Stimulated activated CD8-positive, alpha-beta memory T cell treated with anti-CD3 and anti-CD28 coated beads, Interleukin-4, amount 100 ng/mL, for 4 hours (primary cell): ENCODE measurements at places on chromosomes 16 and 17.

DNA sequence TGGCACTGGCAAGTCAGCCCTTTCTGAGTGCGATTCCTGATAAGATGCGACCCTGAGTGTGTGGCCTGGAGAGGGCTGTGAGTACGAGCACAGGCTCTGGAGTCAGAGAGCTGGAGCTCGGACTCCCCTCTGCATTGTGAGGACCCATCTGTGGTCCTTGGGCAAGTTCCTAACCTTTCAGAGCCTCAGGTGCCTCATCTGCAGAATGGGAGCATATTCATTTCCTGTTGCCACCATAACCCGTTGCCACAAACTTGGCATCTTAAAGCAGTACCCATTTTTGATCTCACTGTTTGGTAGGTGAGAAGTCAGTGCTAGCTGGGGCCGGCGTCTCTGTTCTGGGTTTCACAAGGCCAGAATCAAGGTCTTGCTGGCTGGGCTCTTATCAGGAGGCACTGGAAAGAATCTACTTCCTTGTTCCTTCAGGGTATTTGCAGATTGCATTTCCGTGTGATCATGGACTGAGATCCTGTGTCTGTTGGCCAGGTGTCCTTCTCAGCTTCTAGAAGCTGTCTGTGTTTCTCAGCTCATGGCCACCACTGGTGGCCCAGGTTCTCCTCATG is 20.2 kb downstream of the KNOP1 start:
- DNase-seq, result no peak

DNA sequence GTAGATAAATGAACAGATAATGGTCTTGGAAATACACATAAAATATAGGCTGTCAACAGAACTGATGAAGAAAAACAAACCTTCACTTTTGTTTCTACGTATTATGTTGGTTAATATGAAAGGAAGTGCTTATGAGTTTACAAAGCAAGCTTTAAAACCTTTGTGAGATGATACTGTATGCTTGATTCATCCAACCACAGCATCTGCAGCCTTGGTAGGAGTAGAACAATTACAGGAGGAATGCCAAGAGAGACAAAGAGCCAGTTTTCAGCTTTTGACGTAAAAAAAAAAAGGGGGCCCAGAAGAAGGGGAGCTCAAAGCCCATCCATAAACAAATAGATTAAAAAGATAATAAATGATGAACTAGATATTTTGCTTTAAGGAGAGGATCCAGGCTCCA is 13.3 kb downstream of the FAM20A start:
- DNase-seq, result no peak

DNA sequence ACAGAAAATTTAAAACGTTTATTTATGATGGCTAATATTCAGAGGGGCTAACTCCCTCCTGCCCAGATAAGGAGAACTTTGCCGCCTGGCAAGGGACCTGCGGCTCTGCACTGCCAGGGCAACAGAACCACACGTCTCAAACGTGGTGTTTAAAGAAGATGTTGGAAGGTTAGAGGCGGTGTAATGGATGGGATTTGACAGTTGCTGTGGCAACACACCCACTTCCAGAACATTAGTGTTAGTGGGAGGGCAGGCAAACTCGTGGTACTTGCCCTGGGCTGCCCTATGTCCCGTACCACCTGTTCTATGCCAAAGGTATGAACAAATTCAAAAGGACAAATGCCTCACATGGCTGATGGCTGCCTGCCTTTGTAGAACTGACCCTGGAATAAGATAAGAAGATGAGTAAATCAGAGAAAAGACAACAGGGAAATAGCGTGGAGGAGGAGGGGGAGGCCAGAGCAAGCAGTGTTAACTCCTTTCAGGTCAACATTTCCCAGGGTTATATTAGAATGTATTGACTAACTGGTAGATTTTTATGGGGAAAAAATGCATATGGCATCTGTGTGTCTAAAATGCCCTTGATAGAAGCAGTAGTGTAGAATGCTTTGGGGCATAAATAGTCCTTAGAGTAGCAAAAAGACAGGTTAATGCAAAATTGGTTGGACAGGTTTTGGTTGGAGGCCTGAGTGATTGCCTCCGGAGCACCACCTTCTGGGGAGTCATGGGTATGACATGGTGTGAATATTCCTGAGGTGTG is 30.8 kb downstream of the HLF start:
- DNase-seq, result no peak

DNA sequence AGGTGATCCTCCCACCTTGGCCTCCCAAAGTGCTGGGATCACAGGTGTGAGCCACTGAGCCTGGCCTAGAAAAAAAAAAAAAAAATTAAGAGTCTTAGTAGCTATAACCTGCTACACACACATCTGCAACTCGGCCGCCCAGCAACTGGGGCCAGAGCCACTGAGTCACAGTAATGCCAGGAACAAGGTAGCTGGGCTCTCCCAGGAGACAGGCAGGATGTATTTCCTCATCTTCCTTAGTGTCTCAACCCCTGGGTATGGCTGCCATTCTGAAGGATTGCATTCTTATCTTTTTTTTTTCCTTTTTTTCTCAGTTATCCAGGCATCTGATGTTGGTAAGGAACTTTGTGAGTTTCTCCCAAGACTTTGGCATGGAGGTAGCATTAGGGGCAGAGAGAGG is 7.1 kb upstream of the PSMD3 start:
- no peak for DNase-seq

GRCh38 chr17:11996722-11997146 is 541 bp downstream of the ZNF18 start:
- DNase-seq, result no peak

DNA sequence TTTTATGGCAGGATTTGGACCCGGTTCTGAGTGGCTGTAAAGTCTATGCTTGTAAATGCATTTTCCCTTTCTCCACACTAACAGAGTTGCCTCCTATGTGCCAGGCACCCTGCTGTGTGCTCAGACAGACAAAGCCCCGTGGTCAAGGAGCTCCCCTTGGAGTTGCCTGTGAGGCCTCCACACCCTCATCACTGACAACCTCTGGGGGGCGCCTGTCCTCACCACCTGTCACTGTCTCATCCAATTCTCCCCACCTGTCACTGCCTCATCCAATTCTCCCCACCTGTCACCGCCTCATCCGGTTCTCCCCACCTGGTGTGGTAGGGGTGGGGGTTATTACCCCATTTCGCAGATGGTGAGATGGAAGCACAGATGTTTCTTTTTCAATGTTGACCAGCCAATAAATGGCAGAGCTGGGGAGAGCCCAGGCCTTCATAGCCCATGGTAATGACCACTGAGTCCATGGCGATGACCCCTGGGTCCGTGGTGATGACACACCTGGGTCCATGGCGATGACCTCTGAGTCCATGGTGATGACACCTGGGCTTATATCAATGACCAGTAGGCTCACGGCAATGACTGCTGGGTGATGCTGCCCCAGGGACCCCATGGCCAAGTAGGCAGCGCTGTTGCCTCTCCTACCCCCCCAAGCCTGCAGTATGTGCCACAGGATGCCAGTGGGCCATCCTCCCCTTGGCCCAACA is 150.1 kb downstream of the IRF8 start:
- no peak for DNase-seq

- no peak for DNase-seq
Measured at GRCh38 chr17:13387952-13388351, 213.8 kb downstream of the HS3ST3A1 start.

DNA sequence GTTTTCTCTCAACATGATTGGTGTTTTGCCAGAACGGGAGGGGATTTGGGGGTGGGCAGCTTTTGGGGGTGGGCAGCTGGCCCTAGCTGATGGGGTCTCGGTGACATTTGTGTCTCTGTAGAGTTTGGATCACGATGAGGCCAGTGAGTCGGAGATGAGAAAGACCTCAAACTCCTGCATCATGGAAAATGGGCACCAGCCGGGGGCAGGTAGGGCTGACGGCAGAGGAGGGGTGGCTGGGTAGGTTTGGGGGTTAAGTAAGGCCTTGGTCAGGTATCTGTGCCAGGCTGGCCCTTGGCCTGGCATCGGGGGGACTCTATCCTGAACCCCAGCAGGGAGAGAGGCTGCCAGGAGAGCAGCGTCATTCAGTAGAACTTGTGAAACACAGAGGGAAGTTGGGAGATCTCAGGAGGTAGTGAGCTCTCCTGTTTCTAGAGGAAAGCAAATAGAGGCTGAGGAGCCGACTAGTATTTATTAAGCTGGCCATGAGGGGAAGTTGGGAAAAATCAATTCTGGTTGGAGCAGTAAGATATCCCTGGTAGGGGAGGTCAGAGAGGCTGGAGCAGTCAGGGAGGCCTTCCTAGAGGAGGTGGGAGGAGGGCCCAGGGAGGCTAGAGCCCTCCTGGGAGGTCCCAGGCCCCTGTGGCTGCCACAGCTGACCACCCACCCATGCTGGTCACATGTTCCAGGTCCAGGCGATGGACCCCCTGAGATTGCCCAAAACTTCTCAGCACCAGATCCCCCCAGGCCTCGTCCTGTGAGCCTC is 8.1 kb downstream of the SMTNL2 start:
- no peak for DNase-seq

GRCh38 chr16:84750575-84750974 is 50.8 kb downstream of the USP10 start:
- DNase-seq, result no peak

DNA sequence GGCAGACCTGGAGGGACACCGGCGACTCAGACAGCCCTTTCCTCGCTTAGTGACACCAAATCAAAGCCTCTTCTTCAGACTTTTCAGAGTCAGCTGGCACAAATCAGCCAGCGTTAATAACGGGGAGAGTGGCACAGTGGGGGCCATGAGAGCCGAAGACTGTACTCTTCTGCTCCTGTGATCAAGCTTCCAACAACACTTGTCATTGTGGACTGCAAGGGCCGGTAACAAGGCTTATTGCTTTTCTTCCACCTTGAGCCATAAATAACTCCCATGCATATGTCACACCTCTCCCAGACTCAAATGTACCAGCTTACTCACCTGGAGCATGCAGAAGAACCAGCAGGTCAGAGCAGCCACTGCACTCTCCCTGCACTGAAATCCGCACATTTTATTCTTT is 12.8 kb downstream of the FLCN start:
- no peak for DNase-seq

DNA sequence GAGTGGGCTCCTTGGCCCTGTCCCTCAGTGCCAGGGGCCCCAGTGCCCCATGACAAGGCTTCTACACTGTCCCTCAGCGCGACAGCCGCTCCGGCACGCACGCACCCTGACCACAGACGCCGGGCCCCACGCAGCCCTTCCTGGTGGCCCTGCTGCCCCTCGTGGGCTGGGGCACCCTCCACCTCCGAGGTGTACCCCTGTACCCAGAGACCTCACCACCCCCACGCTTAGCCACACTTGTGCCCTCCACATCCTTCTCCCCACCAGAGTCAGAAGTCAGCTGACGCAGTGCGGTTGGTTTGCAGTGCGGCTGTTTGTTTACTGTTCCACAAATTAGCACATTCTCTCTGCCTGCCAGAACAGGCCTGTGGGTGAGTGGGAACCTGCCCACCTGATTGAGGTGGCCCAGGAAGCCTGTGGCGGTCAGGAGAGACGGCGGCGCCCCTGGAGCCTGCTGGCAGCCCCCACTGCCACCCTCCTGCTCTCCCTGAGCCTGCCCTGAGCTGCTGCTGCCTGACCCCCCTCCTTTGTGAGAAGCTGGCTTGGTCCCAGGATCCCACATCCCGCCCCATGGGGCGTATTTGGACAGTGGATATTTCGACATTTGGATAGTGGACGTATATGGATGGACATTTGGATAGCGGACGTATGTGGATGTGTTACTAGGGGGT is 38.0 kb upstream of the CDH15 start:
- no peak for DNase-seq

DNA sequence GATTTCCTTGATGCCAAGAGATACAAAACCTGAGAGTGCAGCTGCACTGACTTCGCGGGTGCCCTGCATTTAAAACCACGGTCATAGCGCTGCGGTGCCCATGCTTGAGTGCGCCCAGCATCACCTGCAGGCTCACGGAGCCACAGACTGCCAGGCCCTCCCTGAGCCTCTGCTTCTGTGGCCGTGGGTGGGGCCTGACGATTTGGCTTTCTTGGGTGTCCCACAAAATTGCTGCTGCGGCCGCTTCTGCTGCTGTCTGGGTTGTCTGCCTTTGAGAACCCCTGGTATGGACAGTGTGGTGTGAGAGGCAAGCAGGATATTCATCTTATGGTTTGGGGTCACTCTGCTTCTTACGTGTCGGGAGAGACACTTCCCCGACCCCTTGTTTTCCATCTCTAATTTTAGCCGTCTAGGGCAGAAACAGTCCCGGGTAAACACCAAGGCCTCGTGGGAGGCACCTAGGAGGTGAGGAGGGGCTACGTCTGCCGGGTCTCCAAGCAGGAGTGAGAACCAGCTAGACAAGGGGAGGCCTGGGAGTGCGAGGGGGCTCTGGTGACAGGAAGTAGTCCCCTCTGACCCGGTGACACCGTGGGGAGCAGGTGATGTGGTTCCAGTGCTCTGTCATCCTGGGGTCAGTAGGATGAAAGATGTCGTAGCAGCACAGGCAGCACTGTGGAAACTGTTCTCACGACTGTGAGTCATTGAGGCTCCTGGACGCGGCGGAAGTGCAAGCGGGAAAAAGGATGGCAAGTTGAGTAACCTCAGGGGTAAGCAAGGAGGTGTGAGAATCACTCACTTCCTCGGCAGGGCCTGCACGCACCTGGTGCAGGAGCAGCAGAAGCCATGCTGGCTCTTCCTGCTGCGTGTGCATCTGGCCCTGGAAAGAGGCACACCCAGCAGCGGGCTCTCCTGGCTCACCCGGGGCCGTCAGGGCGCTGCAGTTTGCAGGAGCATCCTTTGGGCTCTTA is 176.3 kb downstream of the RPTOR start:
- DNase-seq, result peak; percentile 17

- no peak for DNase-seq
Measured at GRCh38 chr17:52524096-52524637, 365.7 kb upstream of the CA10 start.

DNA sequence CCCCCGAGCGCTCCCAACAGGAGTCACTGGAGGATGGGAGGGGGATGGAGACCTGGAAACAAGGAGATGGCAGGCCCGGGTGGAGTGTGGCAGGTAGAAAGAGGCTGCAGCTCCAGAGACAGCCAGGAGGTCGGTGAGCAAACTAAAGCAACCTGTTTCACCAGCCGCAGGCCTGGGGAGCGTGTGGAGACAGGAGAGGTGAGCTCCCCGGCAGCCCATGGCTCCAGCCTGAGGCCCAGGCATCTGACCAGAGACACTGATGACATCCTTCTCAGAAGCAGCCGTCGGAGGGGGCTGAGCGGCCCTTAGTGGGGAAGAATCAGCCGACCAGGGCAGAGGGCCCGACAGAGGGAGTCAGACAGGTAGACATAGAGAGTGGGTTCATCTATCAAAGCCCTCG is 165.1 kb downstream of the ZNF423 start:
- DNase-seq, result no peak

- DNase-seq, result no peak
Measured at GRCh38 chr17:75721463-75722011, 278 bp downstream of the ITGB4 start.

DNA sequence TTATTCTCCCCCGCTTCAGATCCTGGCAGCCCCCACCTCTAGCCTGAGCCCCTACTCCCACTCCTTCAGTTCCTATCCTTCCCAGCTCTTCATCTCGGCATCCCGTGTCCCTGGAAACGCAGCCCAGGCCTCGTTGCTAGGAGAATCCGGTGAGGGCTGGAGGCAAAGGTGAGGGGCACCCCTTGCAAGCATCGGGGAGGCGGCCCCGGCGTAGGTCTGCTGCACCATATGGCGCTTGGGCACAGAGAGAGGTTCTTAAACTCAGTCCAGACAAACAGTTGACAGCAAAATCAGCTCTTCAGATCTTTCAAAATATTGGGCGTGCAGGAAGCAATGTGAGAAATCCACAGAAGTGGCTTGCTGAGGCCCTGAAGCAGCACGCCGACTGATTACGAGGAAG is 15.0 kb downstream of the SLC38A8 start:
- DNase-seq, result no peak
